CD4-positive, alpha-beta T cell (primary cell): ENCODE measurements at places on chromosomes 11 and 22. TPM values are rescaled to one million over a fixed set of nuclear protein-coding genes. Genes with fewer than 3 reads are reported as not detected.

- H3K4me3 ChIP-seq = no peak overlapping the region
- no peaks in the 10 kb centered on the region for H3K36me3 ChIP-seq
- no peaks in the 10 kb centered on the region for H3K4me1 ChIP-seq
These were observed 1480.0 kb downstream of the TBC1D22A start for GRCh38 chr22:48242461-48242864.

GRCh38 chr11:128182844-128183243 lies 404.5 kb downstream of the ETS1 start:
- no peaks in the 10 kb centered on the region for H3K4me1 ChIP-seq
- no peaks in the 10 kb centered on the region for H3K27me3 ChIP-seq
- no peak overlapping the region for H3K27ac ChIP-seq

DNA sequence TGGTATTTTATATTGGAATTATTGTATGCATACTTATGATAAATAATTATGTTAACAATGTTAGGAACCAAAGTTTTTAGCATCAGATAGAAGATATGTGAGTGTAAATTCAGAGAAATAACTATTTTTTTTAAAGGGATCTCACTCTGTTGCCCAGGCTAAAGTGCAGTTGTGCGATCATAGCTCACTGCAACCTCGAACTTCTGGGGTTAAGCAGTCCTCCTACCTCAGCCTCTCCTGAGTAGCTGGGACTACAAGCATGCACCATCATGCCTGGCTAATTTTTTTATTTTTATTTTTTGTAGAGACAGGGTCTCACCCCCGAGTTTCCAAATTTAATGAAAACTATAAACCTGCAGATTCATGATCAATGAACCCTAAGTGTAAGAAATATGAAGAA lies 33.6 kb upstream of the RCE1 start:
- DNase-seq = no peak
- H3K4me3 ChIP-seq = no peak overlapping the region
- no peak overlapping the region for H3K27ac ChIP-seq
- H3K4me1 ChIP-seq = no peaks in the 10 kb centered on the region
- no peaks in the 10 kb centered on the region for H3K27me3 ChIP-seq

DNA sequence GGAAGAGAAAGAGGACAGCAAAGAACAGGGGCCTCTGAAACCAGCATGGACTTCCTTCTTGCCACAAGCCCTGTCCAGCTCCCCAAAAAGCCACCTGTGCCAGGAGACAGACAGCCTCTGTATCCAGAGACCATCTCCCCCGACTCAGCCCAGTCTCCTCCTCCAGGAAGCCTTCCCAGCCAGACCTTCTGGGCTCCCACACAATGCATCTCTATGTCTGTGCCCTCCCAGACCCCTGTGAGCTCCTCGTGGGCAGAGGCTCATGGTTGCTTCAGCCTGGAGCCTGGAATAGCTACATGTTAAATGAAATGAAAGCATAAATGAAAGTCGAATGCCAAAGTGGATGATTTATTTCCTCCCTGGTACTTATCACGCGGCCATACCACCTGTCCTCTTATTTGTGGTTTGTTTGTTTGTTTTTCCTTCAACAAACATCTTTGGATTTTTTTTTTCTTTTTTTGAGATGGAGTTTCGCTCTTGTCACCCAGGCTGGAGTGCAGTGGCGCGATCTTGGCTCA lies 7.3 kb upstream of the ARAP1 start:
- no peak overlapping the region for H3K4me3 ChIP-seq

GRCh38 chr11:105211806-105212554 lies 72.4 kb upstream of the CARD18 start:
- H3K27ac ChIP-seq = no peak overlapping the region
- no peak overlapping the region for H3K4me3 ChIP-seq
- no peak for DNase-seq

DNA sequence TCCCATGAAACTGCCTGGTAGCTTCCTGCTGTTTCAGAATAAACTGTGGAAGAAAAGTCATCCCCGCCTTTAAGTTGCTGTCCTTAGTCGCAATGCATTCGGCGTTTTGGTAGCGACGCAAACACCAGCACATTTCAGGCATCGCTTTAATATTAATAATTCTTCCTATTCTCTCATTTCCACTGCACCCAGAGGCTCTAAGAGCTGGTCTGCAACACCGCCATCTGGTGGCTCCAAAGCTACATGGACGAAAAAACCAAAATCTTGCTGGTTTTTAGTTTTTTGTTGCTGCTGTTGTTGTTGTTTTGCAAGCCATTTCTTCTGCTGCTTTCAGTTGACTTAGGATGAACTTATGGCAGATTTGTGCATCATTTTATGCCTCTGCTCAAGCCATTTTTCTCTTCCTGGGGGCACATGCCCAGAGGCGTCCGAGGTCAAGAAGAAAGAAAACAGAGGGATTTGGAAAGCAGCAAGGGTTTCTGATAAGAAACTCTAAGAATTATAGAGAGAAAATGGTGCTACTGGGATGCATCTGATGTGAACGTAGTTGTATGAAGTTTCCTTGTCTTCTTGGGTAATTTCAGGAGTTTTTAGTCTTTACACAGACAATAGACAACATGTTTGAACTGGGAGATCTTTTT lies 345.4 kb upstream of the KIRREL3 start:
- H3K27ac ChIP-seq = no peak overlapping the region
- H3K36me3 ChIP-seq = no peaks in the 10 kb centered on the region
- H3K4me3 ChIP-seq = no peak overlapping the region
- no peaks in the 10 kb centered on the region for H3K4me1 ChIP-seq
- DNase-seq = no peak

GRCh38 chr11:102416976-102417375 lies 35.6 kb downstream of the TMEM123 start:
- DNase-seq = no peak
- peak overlapping the region; percentile 43 for H3K27ac ChIP-seq
- peaks cover 59% of the 10 kb centered on the region for H3K4me1 ChIP-seq
- H3K27me3 ChIP-seq = no peaks in the 10 kb centered on the region
- H3K4me3 ChIP-seq = peak overlapping the region; percentile 29

- no peak for DNase-seq
- H3K27ac ChIP-seq = no peak overlapping the region
- H3K27me3 ChIP-seq = peaks cover 17% of the 10 kb centered on the region
- no peaks in the 10 kb centered on the region for H3K36me3 ChIP-seq
- no peak overlapping the region for H3K4me3 ChIP-seq
These were observed 97.0 kb downstream of the PKNOX2 start for GRCh38 chr11:125261588-125261987.

GRCh38 chr22:42432818-42433217 lies 615 bp upstream of the NFAM1 start:
- no peak for DNase-seq
- H3K4me3 ChIP-seq = no peak overlapping the region
- peaks cover 7% of the 10 kb centered on the region for H3K4me1 ChIP-seq
- H3K27ac ChIP-seq = no peak overlapping the region
- H3K36me3 ChIP-seq = no peaks in the 10 kb centered on the region
- H3K27me3 ChIP-seq = peaks cover 3% of the 10 kb centered on the region

DNA sequence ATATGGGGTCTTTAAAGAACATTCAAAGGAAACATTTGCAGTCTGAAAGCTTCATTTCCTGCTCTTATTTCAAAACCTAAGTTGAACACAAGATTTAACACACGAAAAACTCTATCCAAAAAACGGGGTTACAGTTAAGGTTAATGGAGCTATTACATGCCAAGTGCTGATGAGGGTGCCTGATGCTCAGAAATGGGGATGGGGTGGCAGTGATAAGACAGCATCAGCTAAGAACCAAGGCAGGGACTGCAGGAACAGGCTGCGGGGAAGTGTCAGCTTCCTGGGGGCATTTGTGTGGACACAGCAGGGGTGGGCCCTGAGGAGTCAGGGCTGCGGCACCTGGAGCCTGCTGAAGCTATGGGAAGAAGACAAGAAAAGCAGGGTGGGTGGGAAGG lies 12.2 kb downstream of the DGCR2 start:
- H3K27ac ChIP-seq = peak overlapping the region; percentile 90
- no peaks in the 10 kb centered on the region for H3K27me3 ChIP-seq
- DNase-seq = no peak

LDHAL6A gene
- total RNA-seq = not detected

SEPTIN3 gene
- total RNA-seq = 0.22 TPM

KRTAP5-8 gene
- not detected for total RNA-seq

PDE3B gene
- 103 TPM for total RNA-seq

PRRG4 gene
- total RNA-seq = 0.05 TPM
